ENCODE measurements at places on chromosomes 16 and 17.

GRCh38 chr17:21124086-21124485 is 2.7 kb upstream of the DHRS7B start:
- DNase-seq, result no peak

- DNase-seq, result no peak
Measured at GRCh38 chr16:48609652-48610029, 339 bp downstream of the N4BP1 start.

- DNase-seq, result no peak
Measured at GRCh38 chr17:10337976-10338375, 34.8 kb downstream of the MYH13 start.

- DNase-seq, result peak; percentile 88
Measured at GRCh38 chr16:67936880-67937605, 393 bp upstream of the PSMB10 start.

DNA sequence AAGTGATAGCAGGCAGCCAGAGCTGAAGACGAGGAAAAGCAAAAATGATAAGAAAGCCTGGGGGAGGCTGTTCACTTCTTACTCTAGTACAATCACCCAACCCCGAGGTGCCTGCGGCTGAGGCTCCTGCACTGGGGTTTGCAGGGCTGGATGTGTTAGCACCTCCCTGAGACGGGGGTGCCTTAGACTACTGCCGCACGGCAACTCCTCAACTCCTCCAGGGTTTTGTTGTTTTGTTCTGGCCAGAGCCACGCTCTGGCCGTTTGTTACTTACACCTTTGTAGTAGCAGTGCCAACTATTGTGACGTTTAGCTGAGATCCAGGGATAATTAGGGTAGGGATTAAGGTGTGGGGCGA is 51.5 kb downstream of the LDHD start:
- DNase-seq, result peak; percentile 42

- DNase-seq, result no peak
Measured at GRCh38 chr17:12287953-12288352, 267.3 kb downstream of the MAP2K4 start.

GRCh38 chr17:64320613-64321553 is 57.8 kb upstream of the TEX2 start:
- DNase-seq, result peak; percentile 64

GRCh38 chr16:23843143-23843542 is 7.4 kb downstream of the PRKCB start:
- DNase-seq, result no peak

DNA sequence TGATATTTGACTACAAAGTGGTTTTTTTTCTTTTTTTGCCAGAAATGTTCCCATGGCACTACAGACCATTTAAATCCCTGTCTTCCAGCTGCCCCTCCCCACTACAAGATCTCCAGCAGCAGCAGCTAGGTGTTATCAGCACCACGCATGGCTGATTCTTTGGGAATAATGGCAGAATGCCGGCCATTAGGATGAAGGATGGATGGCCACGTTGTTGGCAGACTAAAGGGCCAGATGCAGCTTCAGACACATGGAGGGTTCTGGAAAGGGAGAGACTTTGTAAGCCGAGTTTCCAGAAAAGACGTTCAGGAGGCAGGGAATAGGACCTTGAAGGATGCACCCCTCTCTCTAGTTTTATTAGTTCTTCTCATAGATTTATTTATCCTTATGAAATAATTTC is 10.3 kb upstream of the MED9 start:
- DNase-seq, result no peak

DNA sequence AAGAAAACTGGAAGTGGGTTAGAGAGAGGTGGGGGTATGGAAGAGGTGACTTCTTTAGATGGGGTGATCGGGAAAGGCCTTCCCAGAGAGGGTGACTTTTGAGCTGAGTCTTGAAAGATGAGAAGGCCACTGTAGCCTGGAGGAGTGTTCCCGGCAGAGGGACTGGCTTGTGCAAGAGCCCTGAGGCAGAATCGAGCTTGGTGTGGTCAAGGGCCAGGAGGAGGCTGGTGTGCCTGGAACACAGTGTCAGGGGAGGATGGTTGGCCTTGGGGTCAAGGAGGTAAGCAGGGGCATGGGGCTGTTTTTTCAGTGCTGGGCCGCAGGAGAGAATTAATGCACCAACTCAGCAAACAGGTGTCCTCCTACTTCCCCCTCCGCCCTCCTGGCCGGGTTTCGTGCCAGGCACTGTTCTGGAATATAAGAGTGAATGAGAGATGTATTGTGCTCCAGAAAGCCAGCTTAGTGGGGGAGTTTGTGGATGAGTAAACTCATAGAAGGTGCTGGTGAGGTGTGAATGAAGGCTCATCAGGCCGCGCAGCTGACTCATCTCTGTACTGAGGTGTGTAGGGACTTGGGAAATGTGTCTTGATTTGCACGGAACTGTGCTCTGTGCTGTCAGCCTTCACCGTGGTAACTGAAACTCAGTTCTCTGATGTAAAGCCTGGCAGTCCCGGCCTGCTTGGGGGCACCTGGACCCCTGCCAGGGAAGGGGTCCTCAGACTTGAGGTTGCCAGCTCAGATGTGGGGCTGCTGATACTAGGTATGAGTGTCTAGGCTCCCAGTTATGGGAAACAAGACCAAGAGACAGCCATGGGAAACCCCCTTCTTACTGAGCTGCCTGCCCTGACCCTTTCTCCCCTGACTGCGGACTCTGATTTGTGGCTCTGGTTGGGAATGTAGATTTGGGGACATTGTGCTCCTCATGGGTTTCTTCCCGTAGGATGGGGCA is 15.3 kb downstream of the KSR1 start:
- DNase-seq, result peak; percentile 95

DNA sequence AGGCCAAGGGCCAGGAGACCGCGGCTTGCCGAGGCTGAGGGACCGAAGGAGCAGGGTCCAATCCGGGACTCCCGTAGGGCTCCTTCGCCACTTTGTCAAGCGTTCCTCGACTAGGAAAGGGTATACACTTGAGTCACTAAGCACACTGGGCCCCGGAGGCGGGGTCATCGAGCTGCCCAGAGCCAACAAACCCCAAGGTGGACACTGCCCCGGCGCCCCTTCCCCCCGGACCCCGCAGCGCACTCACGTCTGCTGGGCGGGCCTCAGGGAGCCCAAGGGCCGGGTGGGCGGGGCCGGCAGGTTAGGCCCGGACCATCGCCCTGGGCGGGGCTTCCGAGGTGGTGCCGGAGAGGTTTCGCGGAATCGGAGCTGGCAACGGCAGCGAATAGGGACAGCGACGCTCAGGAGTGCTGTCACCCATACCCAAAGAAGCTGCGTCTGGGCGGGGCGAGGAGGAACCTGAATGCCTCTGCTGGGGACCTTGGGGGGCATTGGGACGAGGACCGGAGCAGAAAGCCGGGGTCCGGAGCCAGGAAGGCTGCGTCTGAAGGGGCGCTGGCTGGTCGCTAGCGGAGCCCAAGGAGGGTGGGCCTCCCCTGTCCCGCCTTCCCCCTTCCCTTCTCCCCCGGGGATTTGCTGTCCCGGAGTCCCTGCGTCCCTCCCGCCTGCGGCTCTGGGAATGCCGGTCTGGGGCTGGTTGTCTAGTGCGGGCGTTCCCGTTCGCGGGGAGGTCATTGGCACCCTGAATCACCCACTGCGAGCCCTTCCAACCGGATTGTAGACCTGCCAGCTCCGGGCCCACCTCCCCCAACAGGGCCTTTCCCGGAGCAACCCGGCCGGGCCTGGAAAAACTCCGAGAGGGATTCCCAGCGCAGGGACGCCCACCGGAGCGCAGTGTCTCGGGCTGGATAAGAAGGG is 118.2 kb upstream of the SMURF2 start:
- DNase-seq, result peak; percentile 89

GRCh38 chr17:72654706-72655105 is 437.8 kb downstream of the SLC39A11 start:
- DNase-seq, result no peak

DNA sequence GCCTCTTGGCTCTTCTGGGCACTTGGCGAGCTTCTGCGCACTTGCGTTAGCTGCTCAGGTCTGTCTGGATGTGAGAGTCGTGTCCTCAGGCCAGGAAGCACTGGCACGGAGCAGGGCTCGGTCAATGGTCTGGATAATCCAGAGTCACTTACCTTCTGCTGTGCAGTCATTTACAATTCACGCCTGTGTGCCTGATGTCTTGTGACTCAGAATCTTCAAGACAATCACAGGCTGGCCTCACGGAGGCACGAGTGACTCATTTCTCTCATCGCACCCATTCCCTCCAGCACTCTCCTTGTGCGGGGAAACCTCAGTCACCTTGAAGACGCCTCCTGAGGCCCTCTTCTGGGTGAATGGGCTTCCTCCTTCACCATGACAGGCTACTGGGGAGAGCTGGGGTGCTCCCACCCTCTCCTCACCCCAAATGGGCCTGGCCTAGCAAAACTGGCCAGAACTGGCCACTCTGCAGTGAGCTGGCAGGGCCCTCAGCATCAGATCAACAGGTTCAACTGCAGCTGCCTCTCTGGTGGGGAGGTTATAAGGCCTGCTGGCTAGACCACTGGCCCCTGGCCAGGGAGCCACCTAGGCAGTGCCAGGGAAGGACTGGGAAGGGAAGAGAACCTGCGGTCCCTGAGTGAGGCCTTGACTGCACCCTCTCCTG is 1.9 kb upstream of the CAPN15 start:
- DNase-seq, result peak; percentile 91

GRCh38 chr17:10149573-10150399 is 48.6 kb downstream of the GAS7 start:
- DNase-seq, result no peak

- no peak for DNase-seq
Measured at GRCh38 chr16:81437865-81438264, 6.7 kb upstream of the CMIP start.

DNA sequence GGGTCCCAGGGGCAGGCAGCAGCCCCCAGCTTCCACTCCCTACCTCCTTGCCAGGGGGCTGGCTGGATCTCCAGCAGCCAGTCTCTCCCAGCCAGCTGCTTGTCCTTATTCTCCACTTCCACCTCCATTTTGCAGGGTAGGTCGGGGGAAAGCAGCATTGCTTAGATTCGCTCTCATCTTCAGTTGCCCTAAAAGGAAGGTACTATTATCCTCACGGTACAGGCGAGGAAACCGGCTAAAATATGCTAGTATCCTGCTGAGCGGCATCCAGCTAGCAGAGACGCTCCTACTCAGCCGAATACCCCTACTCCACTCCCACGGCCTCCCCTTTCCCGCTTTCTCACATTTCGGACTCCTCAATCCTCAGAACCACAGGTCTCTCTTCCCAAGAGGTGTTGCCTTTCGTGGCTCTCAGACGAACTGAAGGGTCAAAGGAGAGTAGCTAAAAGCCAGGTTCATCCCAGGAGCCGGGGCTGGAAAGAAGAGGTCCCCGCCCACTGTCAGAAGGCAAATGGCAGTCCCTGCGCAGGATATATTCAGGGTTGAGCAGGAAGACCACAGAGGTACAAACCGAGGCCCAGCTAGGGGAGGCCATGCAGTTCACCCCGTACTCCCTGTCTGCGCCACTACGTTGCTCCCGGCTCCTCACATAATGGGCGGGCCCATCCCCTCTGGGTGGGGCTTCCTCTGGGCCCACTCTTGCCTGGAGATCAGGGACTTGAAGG is 1.7 kb upstream of the RAB11FIP4 start:
- DNase-seq, result no peak

GRCh38 chr16:87924041-87924810 is 12.1 kb downstream of the CA5A start:
- no peak for DNase-seq

- peak; percentile 97 for DNase-seq
Measured at GRCh38 chr17:80892019-80892855, 99.4 kb upstream of the CHMP6 start.

DNA sequence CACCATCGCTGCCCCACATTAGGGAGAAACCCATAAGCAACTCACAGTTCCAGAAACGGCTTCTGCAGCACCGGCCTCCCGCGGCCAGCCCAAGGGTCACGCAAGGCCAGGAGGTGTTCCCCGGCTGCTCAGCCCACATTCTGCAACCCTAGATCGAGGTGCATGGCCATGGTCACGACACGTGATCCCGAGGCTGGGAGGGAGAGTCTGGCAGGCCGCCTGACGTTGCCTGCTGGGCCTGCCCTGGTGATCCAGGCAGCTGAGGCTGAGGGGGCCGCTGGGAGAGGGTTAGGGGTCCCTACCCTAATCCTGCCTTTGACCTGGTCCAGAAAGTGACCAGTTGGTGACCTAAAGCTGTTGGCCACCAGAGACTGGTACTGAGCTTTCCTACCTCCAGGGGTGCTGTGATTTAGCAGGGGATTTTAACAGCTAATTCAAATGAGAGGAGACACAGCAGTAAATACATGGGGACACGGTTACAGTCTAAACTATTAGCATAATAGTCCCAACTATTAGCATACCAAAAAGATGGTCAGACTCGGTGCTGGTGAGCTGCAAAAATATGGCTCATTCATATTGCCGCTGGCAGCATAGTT is 97.4 kb upstream of the CIBAR2 start:
- no peak for DNase-seq

DNA sequence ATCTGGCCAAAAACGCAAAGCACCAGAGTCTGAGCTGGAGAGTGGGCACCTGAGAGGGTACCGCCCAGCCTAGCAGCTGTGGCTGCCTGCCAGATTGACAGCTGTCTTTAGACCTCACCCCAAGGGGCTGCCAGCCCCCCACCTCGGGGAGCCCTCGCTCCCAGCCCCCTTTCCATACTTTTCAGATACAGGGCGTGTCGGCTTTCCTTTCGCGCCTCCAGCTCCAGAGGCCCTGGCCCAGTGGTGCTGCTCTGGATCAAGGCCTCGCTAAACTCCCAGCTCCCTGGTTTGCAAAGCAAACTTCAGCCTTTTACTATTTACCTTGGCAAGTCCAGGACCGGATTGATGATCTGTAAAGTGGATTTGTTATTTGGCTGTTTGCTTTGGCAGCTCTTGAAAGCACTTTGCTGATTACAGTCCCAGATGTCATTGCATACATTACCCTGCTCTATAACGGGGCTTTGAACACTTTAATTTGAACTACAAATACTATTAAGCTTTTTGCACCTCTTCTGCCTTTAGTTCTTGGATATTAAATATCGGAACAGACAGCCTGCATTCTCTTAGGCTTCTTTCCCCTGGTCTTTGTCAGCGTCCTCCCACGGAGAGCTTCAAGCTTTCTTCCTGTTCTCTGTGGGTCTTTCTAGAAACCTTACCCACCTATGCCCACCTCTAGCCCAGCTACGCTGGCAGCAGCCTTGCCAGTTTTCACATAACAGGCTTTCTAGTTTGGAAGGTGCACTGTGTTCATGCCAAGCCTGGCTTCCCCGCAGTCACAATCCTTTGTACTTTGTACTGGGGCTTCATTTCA is 63.6 kb upstream of the TBX2 start:
- DNase-seq, result no peak

- DNase-seq, result peak; percentile 69
Measured at GRCh38 chr17:38663125-38663751, 11.5 kb downstream of the EPOP start.

- DNase-seq, result no peak
Measured at GRCh38 chr17:15649861-15650421, 30.4 kb upstream of the FBXW10B start.

GRCh38 chr16:87490096-87490798 is 2.6 kb downstream of the ZCCHC14 start:
- DNase-seq, result no peak

GRCh38 chr17:973053-973452 is 6.5 kb downstream of the NXN start:
- no peak for DNase-seq
